ENCODE measurements at places on chromosomes 1 and 21. TPM values are rescaled to one million over a fixed set of nuclear protein-coding genes. Genes with fewer than 3 reads are reported as not detected.
A peak's percentile ranks its signal among the peaks of the same experiment; 100 is the strongest.

The OR2L8 gene
- not detected for total RNA-seq

- DNase-seq = no peak
These were observed 1252.1 kb downstream of the NCAM2 start for GRCh38 chr21:22250355-22250754.

DNA sequence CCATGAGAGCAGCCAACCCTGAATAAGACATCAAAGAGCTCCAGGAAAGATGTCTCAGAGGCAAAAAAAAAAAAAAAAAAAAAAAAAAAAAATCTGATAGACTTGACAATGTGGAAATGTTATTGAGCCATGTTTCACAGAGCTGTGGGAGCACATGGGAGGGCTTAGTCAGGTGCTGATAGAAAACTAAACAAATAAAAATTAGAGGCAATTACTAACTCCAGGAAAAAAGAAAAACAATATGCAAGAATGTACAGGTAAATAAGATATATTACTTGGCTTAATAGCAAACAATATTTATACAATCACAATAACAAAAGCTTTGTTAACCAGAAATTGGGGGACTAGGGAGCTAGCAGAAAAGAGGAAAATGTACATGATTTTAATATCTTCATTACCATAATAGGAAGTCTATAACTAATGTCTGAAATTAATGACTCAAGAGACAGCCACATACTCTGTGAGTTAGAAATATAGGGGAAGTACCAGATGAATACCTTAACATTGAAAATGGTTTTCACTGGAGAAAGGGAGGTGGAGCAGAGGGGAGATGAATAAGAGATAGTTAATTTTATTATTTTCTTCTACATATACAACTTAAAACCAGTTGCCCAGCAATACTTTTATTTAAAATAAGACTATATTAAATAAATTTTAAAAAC, 16.9 kb upstream of the RGS16 start:
- DNase-seq = no peak

The DTL gene
- total RNA-seq = 2.6 TPM

The RIMS3 gene
- total RNA-seq = 4.4 TPM

GRCh38 chr1:22814176-22815042, 103.8 kb downstream of the EPHB2 start:
- peak; percentile 100 for DNase-seq

GRCh38 chr1:11502516-11502915, 23.6 kb downstream of the DISP3 start:
- DNase-seq = no peak

DNA sequence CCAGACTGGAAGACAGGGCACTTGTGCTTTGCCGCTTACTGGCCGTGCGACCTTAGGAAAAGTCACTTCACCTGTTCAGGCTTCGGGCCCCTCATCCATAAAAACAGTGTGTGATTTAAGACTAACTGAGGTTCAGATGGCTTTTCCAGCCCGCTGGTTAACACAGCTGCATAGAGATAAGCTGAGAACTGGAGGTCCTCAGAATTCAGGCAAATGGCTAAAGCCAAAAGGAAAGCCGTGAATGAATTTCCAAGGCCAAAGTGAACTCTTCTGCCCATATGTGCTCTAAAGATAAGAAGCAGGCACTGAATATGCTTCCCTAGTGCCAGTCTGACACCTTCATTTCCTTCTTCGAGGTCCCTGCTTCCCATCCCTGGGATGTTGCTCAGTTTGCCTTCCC, 23.5 kb upstream of the SARS1 start:
- DNase-seq = no peak

- peak; percentile 68 for DNase-seq
These were observed 52.0 kb downstream of the SLC9A1 start for GRCh38 chr1:27102707-27103468.

- DNase-seq = no peak
These were observed 10.1 kb downstream of the GNG4 start for GRCh38 chr1:235639226-235640205.

DNA sequence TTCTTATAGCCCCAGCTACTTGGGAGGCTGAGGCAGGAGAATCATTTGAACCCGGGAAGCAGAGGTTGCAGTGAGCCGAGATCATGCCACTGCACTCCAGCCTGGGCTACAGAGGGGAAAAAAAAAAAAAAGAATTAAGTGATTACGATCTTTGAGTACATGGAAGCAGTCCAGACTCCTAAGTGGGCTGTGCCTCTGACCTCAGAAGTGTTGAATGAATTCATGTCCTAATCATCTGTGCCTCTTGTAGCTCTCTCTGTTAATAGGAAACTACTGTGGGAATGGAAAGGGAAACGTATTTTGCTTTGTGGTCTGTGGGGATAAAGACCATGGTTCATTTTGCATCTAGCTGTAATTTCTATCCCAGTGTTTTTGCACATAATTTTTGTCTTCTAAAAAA, 8.4 kb upstream of the IVNS1ABP start:
- peak; percentile 36 for DNase-seq

The PDC gene
- not detected for total RNA-seq

GRCh38 chr21:44729336-44730027, 18.1 kb upstream of the TSPEAR start:
- no peak for DNase-seq

DNA sequence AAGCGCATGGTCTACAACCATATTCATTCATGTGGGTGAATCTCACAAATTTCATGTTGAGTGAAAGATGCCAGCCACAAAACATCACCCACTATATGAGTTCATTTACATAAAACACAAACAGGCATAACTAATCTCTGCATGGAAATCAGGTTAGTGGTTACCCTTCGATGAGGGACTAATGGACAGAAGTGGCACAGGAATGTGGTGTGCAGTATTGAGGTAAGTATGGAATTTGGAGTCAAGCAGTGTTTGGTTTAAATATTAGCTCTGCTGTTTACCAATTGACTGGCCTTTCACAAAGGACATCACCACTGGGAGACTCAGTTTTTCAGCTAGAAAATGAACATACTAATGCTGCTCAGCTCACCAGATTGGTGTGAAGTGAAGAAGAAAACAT, 24.2 kb downstream of the CCDC185 start:
- DNase-seq = no peak

- DNase-seq = no peak
These were observed 34.8 kb upstream of the RNF187 start for GRCh38 chr1:228452194-228453021.

- DNase-seq = no peak
These were observed 34.3 kb upstream of the EDEM3 start for GRCh38 chr1:184788970-184789369.

- DNase-seq = no peak
These were observed 51.3 kb upstream of the GFI1 start for GRCh38 chr1:92538048-92538412.

DNA sequence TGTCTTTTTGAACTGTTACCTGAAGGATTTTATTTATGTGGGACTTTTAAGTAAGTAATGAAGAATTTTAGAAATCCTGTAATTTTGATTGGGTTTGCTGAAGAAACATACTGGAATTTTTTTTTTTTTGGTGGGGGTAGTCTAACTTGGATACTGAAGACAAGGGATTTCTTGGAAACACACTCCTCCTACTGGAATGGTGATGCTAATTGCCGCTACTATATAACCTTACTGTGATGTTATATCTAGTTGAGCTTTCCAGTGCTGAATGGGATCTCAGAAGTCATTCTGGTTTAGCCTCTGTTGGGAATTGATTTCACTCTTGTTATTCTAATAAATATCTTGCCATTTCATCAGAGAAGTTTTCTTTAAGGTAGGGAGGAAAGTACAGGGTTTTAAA, 8.4 kb downstream of the PPP2R5A start:
- no peak for DNase-seq

DNA sequence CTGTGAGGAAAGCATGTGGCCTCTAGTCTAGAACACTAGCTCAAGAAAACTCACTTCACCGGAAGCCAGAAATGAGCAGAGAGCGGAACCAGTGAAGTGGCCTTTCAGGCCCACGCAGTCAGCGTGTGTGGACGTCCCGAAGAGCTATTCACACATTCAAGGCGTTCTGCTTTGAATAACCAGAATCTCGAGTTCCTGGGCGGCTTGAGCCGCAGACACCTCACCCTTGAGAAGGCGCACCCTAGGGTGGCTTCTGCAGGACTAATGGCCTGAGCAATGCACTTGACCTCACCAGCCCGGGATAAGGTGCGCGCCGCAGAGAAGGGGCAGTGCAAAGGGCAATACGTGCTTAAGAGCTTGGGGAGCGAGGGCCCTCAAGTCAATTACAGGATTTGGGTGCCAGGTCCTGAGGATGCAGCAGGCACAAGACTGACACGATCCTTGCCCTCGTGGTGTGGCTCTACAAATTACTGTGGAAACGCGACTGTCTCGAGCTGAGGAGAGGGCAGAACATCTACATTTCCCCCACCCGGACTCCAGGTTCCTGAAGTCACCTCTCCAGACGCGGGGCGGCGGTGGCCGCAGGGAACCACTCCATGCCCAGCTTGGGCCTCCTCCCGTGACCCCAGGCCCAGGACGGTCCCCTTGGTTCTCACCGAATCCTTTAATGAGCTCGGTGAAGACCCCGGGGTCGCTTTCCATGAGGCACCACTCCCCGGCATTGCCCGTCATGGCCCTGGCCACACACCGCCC, 455 bp downstream of the UCHL5 start:
- peak; percentile 76 for DNase-seq

GRCh38 chr1:175145899-175146528, 46.6 kb downstream of the KIAA0040 start:
- no peak for DNase-seq

Data from thyroid gland (tissue), 4 donors.